ENCODE measurements at places on chromosomes 7 and 10.

GRCh38 chr7:109752068-109752467 is 1182.4 kb downstream of the DNAJB9 start:
- no peak for DNase-seq

DNA sequence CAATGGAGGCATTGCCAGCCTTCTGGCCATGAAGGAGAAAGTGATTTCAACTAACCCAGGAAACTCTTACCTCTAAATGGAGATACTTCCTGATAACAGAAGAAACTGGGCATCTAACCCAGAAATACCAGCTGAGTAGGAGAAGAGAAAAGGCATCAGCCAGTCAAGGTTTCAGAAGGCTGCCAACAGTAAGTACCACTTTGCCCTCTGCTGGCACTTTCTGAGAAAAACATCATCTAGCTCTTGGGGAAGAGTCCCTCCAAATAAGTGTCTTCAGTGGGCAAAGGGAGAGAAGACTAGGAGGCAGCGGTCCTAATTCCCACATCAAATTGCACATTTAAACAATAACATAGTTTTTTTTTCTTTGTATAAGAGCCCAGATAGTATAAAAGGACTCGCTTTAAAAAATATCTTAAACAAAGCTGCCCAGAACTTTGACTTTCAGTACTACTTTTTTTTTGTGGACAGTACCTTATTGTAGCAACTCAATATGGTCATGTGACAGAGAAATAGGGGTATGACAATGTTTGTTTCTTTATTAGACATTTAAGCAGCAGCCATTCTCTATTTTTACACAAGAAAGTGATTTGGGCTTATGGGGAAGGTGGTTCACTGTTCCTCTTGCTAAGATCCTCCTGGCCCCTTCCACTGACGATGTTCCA is 157.3 kb downstream of the CTTNBP2 start:
- DNase-seq = peak; percentile 3

DNA sequence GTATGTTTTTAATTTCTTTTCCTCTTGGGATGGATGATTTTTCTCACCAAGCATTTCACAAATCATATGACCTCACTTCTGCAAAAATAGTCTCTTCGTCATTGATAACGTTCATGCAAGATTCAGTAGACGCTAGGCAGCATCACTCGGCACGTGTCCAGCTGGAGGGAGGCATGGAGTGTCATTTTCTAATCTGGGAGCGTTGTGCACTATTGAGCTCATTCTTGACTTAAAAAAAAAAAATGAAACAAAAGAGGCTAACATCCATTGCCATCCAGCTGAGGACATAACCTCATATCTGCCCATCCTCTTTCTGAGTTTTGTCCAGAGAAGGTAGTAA is 56.2 kb downstream of the COL17A1 start:
- DNase-seq = no peak

DNA sequence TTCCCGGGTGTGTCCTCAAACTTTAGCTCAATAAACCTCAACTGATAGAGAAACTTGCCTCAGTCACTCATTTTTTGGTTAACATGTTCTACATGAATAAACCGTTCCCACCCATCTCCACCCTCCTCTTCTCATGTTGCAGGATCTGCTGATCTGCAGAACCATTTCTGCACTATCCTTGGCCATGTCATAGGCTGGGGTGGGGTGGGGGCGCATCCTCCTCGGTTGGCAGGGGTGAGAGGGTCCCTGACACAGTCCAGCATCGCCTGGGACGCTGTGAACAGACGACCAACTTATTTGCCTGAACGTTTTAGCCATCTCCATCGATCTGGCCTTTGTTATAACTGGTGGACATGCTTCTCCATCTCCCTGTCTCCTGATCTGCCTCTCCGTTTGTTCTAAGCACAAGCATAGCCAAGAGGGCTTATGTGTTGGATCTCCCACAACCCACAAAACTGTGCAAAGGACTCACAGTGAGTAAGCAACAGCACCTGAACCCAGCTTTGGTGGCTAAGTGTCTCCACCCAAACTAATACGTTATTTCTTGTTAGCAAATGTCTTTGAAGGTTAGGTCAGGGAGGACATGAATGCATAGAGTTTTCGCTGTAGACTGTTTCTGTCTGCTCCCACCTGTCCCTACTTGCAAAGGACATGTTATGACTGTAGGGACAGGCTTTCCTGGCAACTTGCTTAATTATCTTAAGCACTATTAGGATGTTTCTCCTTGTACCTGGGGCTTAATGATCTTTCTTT is 51.7 kb downstream of the PRKCQ start:
- DNase-seq = peak; percentile 52

DNA sequence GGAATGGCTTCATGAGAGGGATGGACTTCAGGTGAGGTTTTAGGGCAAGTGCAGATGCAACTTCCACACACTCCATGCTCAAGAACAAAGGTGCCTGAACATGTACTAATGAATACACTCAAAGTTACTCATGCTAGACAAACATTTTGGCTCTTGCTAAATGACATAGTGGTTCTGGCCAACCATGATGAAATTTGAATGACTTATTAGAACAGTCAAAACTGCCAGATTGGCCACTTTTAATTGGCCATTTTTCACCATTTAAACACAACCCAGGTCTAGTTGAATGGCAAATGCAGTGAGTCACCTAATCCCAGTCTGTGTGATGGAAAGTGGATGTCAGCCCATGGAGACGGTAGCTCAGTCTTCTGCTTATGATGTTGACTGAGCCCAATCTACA is 4.9 kb upstream of the PTPRN2 start:
- no peak for DNase-seq

GRCh38 chr10:601660-601963 is 87.9 kb downstream of the DIP2C start:
- DNase-seq = no peak

- no peak for DNase-seq
These were observed 7.3 kb downstream of the PGAM2 start for GRCh38 chr7:44057849-44058758.

GRCh38 chr10:72542396-72542815 is 83.5 kb downstream of the MICU1 start:
- no peak for DNase-seq

DNA sequence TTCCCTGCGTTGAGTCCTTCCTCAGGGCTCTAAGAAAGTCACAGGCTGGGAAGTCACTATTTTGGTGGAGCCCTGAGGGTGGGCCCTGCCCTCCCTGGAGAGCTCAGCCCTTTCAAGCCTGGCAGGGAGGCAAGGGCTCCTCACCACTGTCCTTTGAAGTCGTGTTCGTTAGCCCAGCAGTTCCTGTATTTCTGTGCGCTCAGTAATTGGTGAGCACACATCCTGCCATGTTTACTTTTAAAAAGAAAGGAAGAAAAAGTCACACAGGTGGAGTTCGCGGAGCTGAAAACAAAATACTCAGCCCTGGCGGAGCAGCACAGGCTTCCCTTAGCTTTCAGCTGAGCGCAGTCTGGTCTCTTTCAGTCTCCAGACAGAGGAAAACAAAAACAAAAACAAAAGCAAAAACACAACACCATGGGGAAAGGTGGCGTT is 37.1 kb downstream of the PRKCQ start:
- no peak for DNase-seq

DNA sequence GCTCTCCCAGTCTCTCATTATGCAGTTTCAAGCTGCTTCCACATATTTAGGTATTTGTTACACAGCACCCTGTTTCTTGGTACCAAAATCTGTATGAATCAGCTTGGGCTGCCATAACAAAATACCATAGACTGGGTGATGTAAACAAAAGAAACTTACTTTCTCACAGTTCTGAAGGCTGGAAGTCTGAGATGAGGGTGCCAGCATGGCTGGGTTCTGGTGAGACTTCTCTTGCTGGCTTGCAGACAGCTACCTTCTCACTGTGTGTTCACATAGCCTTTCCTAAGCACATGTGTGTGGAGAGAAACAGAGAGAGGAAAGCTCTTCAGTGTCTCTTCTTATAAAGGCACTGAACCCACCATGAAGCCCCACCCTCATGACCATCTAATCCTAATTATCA is 15.7 kb upstream of the CBLL1 start:
- no peak for DNase-seq

- DNase-seq = no peak
These were observed 641.4 kb upstream of the MGMT start for GRCh38 chr10:128825626-128826025.

DNA sequence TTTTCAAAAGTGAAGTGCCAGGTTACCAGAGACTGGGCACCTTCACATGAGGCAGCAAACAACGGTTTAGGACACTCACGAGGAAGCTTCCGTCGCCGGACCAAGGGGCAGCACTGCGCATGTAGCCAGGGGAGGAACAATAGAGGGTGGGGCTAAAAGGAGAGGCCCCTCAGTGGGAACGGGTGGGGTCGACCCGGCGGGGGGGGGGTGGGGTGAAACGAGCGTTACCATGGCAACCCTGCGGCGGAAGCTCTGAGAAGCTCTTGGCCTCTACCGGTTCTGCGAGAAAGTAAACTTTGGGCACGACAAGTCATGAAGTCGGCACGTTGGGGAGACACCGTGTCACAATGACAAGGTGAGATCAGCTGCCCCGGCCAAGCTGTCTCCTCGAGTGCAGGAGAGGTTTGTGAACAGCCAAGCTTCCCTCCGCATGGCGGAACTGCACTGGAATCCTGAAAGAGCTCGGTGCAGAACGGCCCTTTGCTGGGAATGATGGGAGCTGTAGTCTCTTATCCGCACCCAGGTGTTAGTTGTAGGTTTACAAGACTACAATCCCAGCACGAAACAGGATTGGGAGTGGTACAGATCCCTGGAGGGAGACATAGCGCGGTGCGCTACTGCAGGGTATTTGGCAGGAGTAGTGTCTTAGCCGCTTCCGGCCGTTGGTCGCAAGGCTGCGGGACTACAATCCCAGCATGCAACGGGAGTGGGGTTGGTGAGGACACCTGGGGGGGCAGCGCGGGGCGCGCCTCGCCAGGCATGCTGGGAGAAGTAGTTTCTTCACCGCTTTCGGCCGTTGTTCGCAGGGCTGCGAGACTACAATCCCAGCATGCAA is 72.8 kb upstream of the ZNF722 start:
- peak; percentile 86 for DNase-seq

GRCh38 chr7:43303740-43304241 is 191.3 kb downstream of the HECW1 start:
- no peak for DNase-seq

GRCh38 chr7:106609416-106609815 is 51.5 kb downstream of the CCDC71L start:
- DNase-seq = no peak

DNA sequence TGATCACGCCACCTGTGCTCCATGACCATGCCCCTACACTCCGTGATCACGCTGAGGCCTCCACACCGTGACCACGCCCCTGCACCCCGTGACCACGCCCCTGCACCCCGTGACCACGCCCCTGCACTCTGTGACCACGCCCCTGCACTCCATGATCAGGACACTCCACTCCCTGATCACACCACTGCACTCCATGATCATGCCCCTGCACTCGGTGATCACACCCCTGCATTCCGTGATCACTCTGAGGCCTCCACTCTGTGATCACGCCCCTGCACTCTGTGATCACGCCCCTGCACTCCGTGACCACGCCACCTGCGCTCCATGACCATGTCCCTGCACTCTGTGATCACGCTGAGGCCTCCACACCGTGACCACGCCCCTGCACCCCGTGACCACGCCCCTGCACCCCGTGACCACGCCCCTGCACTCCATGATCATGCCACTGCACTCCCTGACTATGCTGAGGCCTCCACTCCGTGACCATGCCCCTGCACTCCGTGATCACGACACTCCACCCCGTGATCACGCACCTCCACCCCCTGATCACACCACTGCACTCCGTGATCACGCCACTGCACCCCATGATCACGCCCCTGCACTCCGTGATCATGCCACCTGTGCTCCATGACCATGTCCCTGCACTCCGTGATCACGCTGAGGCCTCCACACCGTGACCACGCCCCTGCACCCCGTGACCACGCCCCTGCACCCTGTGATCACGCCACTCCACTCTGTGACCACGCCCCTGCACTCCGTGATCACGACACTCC is 27.7 kb downstream of the STK32C start:
- no peak for DNase-seq

- no peak for DNase-seq
These were observed 172.8 kb upstream of the AGK start for GRCh38 chr7:141378405-141378804.

DNA sequence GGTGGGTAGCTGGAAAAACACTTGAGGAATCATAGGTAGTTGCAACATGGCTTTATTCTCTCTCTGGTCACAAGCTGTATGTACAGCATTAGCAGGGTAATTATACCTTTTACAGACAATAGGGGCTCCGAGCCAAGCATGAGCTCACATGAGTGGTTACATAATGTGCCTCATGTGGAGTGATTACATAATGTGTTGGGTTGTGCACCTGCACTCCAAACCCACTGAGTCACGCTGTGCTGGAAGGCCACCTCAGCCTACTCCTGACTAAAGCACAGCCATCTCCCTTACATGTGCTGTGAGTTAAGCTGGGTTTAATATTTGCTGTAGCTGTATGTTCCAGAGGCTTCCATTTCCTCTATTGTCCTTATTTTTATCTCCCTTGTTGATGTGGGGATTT is 348.7 kb upstream of the SEMA3C start:
- no peak for DNase-seq

GRCh38 chr7:156456032-156456431 is 184.5 kb upstream of the RNF32 start:
- no peak for DNase-seq

DNA sequence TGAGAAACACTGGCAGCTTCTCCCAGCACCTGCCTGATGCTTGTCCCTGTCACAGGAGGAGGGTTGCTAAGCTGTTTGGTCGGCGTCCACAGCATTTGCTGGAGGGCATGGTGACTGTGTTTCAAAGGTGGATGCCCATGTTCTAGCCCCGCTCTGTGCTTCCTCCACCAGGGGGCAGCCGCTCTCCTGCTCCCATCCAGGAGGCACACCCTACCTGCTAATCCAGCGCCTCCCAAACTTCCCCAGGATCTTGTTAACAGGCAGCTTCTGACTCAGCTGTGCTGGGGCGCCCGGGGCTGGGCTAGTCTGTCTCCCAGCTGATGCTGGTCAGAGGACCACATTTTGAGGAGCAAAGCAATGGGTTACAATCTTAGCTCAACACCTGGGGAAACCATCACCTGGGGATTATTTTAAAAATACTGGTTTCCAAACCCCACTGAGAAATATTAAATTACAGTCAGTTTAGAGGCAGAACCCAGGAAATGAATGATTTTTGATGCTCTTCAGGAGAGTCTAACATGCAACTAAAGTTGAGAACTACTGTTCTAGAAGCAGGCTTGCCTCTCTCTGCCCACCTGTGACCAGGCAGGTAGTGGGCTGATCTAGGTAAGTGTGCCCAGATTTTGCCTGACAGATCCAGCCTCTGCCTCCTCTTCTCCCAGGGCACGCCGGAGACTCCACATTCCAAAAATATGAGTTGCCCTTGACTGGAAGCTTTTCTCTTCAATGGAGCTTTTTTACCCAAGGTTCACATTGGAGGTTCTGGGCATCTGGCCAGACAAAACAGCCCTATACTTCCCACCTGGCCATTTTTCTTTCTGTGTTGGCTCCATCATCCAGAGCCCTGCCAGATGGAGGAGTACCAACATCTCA is 92.7 kb upstream of the GPR26 start:
- DNase-seq = no peak

GRCh38 chr7:94422827-94423460 is 28.2 kb downstream of the COL1A2 start:
- DNase-seq = no peak
